ENCODE measurements at places on chromosomes 4 and X.

DNA sequence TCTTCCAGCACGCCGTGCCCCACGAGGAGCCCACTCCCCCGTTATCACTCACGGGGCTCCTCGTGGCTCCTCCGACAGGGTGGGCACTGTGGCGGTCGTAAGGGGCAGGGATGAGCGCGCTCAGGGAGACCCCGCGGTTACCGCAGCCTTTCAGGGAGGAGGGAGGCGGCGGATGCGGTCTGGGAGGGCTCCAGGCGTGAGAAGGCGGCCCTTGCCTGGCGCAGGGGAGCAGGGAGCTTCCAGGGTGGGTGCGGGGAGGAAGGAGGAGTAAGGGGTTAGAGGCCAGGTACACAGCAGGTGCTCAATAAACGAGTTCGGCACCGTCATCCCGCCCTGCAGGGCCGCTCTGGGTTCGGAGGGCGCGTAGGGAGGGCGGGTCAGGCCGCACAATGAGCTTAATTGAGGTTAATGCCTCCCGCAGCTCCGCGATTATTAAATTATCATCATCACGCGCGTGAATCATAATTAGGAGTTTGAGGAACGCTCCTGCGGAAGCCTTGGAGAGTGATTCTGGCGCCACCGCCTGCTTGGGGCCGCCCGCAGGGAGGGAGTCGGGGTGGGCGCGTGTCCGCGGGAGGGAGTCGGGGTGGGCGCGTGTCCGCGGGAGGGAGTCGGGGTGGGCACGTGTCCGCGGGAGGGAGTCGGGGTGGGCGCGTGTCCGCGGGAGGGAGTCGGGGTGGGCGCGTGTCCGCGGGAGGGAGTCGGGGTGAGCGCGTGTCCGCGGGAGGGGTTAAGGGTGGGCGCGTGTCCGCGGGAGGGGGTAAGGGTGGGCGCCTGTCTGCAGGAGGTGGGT, 7.6 kb upstream of the NKX1-1 start:
- no peak for DNase-seq

- DNase-seq = no peak
Observed at GRCh38 chrX:30939928-30940327, 50.9 kb upstream of the TAB3 start.

DNA sequence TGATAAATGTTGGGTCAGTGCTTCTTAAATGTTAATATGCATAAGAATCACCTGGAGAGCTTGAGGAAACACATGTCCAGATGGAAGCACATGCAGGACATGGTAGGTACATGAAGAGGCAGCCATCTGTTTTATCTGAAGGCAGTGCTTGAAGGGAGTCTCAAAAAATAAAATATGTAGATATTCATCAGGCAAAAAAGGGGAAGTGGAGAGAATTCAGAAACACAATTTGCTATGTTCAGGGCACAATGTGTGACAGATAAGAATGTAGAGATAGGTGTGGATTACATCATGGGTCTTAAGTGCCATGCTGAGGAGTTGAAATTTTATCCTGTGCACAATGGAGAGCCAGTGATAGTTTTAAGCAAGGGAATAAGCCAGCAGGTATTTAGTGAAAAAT, 59.6 kb upstream of the CASK start:
- peak; percentile 3 for DNase-seq

DNA sequence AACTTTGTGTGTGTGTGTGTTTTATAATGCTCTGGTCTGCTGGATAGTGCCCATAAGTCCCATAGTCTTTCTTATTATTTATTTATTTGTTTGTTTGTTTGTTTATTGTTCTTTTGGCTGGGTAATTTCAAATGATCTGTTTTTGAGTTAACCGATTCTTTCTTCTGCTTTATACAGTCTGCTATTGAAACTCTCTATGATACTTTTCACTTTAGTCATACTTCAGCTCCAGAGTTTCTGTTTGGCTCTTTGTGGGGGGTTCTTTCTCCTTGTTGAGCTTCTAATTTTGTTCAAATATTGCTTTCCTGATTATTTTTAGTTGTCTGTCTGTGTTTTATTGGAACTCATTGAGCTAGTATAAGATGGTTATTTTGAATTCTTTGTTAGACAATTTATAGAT, 10.0 kb downstream of the CXCL3 start:
- no peak for DNase-seq

DNA sequence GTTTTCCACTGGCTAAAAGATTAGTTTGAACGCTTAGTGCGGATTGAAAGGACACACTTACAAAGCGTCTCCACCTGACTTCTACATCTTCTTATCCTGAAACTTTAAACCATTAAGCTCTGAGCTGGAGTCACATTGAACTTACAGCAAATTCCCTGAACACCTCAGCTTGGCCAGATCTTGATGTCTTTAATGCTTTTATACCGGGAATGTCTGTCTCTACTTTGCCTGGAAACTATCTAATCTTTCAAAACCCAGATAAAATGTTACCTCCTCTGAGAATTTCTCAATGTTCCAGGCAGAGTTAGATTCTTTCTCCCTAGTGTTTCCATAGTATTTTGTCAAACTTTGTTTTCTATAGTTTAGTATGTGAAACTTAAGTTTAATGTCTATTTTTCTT, 179.9 kb downstream of the DTHD1 start:
- no peak for DNase-seq

GRCh38 chr4:56426273-56426672, 9.1 kb downstream of the PPAT start:
- no peak for DNase-seq

- DNase-seq = no peak
Observed at GRCh38 chr4:143586080-143586479, 72.6 kb downstream of the SMARCA5 start.

DNA sequence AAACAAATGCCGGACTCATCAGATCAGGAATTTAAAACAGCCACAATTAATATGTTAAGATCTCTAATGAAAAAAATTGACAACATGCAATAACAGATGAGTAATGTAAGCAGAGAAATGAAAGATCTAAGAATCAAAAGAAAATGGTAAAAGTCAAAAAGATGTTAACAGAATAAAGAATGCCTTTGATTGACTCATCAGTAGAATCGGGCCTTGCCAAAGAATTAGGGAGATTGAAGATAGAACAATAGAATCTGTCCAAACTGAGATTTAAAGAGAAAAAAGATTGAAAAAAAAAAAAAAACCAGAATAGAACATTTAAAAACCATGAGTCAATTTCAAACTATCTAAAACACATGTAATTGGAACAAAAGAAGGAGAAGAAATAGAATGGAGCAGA, 25.9 kb upstream of the GUCY1A1 start:
- no peak for DNase-seq

DNA sequence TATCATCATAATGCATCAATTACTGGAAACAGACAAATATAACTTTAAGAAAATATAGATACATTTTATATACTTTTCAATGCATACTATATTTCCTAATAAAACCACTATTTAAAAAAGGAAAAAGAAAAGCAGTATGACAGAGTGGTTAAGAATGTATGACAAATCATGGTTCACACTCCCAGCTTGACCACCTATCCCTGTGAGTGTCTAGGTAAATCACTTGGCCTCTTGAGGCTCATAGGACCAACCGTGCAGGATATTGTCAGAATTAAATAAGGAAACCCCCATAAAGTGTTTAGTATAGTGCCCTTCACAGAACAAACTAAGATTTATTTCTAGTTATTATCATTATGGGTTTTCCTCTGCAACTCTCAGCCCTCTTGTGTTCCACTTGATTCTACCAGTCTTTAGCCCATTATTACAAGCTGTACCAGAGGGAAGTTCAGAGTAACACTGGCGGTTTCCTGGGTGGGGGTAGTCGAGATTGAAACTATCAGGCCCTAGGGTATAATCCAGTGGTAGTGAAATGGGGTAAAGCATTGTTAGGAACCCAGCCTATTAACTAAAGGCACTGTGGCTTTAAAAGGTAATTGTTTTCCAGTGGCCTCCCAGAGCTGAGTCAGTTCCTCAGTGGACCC, 55.5 kb upstream of the PAK3 start:
- no peak for DNase-seq

DNA sequence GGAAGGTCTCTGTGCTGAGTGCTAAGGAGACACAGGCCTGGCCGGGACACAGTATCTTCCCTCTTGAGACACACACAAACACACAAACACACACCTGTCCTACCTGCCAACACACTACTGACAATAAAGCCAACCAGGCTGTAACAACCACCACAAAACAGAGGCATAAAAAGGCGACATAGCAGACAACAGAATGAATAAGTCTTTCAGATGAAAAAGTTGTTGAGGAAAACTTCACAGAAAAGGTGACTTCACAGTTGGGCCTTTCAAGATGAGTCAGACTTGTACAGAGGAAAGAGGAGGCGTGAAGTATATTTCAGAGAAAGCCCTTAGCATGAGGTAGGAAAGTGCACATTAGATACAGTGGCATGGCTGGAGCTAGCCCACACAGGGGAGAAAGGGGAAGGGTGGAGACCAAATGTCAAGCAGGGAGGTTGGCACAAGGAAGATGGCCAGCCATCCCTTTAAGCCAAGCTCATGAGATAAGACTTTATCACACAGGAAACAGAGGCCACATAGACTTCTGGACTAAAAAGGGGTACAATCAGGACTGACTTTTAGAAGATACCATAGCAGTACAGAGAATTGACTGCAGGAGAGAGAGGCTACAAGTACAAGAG, 54.0 kb downstream of the SLC9A7 start:
- DNase-seq = no peak

DNA sequence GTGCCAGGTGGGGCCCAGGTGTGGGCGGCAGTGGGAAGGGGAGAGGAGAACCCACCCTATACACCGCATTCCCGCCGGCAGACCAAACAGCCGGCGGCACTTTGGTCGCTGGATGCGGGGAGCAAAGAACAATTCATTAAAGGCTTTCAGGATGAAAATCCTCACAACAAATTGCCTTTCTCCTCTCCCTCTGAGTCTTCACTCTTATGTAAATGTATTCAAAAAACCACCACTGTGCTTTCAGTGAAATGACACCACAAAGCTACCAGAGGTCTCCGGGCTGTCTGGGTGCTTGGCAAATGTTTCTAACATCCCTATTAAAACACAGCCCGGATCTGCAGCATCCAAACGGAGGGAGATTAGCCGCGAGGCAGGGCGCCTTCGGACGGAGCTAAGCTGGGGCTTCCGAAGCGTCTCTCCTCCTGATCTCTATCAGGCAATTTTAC, 171.8 kb upstream of the TBL1X start:
- DNase-seq = no peak

GRCh38 chr4:47104986-47105385, 73.6 kb downstream of the GABRB1 start:
- no peak for DNase-seq

- no peak for DNase-seq
Observed at GRCh38 chr4:175951794-175952193, 113.8 kb upstream of the WDR17 start.

- DNase-seq = peak; percentile 19
Observed at GRCh38 chrX:9873952-9874351, 87.7 kb downstream of the SHROOM2 start.

All from NCI-H2171 treated with DMSO at 0.1 percent for 48 hours (cell line).